ENCODE measurements at places on chromosomes 4 and X.
A peak's percentile ranks its signal among the peaks of the same experiment; 100 is the strongest.

GRCh38 chr4:88628746-88629145 lies 36.5 kb downstream of the HERC3 start:
- DNase-seq, result no peak

DNA sequence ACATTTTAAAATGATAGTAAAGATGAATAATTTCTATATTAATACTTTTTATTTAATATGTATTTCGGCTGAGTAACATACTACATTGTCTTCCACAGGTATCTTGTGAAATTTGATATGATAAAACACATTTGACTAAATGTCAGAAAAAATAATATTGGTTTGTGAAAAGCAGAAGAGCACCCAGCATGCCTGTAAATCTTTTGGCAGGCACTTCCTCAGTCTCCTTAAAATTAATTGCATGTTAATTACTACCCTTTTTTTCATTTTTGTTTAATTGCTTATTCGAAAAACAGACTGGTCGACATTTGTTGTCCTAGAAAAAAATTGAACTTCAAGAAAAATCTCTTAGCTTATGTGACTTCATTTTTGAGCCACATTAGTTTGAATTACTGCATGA lies 40.6 kb downstream of the CLCN3 start:
- DNase-seq, result no peak

DNA sequence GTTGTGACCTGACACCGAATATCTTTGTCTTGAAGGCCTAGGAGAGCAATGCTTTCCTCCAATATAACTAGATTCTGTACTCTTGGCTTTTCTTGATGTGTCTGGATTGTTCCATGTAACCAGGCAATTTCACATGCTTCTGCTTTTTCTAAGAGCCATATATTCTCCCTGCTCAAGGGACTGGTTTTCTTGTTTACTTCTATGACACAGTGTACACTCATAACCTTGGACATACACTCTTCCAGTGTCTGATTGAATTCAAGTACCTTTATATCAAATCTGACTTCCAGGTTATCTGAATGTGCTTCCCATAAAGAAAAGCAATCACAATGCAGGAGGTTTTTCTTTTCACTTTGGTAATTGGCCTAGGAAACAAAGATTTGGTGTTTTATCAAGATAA lies 17.4 kb upstream of the EIF4E start:
- no peak for DNase-seq

DNA sequence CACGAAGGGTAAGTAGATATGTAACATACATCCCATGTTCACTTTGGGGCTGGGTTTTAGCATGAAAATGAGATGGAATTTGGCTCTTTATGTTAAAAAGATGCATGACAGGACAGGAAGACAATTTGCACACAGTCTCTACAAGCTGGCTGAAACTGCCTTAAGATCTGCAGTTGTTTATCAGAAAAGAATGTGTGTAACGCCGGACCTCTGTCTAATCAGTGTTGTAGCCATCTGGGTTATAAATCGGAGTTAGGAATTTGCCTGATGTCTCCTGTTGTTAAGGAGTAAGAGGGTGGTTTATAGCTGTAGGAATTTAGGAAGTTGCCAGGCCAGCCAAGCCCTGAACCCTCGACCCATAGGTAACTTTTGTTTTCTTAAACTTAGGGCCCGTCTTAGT lies 562.9 kb upstream of the FAT1 start:
- DNase-seq, result no peak

- no peak for DNase-seq
Observed at GRCh38 chrX:122219226-122219625, 964.9 kb upstream of the GRIA3 start.

GRCh38 chrX:71870208-71871098 lies 40.2 kb upstream of the NHSL2 start:
- DNase-seq, result peak; percentile 3

- no peak for DNase-seq
Observed at GRCh38 chr4:154086247-154086646, 297.4 kb upstream of the SFRP2 start.

DNA sequence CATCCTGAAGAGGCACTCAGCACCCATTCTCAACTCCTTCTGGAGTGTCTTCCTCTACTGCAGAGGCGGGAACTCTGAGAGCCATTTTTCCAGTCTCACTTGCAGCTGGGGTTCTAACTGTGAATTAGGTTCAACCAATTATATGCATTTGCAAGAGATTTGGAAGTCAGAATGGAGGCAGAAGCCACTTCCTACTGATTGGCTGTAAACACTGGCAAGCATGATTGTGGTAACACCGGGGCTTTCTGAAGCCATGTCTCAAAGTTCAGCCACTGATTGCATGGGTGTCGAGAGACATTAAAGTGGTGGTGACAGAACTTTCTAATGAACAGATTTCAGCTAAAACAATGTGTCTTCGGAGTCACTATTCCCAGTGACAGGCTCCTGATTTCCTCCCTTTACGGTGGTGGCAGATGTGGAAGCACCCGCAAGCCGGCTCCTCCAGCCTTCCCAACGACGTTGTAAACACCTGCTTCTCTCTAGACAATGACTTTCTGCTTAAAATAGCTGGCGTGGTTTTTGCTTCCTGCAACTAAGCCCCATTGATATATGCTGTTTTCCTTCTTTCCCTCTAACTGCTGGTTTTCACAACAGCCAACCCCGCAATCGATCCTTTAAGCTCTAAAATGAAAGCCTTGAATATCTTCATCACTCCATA lies 92.0 kb downstream of the IRF2 start:
- DNase-seq, result peak; percentile 49

Measured in suppressor macrophage treated with lipopolysaccharide for 4 hours (primary cell).